Activated CD8-positive, alpha-beta T cell treated with anti-CD3 and anti-CD28 coated beads, Interleukin-2, amount 10 ng/mL, durations not matched to agents 7 days and 5 days (primary cell): ENCODE measurements at places on chromosomes 3 and 15. TPM values are rescaled to one million over a fixed set of nuclear protein-coding genes. Genes with fewer than 3 reads are reported as not detected.

- H3K27ac ChIP-seq, result peak overlapping the region; percentile 80
- DNase-seq, result no peak
- H3K4me3 ChIP-seq, result peak overlapping the region; percentile 28
- no peaks in the 10 kb centered on the region for H3K36me3 ChIP-seq
Measured at GRCh38 chr15:41892621-41893421, 1.0 kb downstream of the SPTBN5 start.

DNA sequence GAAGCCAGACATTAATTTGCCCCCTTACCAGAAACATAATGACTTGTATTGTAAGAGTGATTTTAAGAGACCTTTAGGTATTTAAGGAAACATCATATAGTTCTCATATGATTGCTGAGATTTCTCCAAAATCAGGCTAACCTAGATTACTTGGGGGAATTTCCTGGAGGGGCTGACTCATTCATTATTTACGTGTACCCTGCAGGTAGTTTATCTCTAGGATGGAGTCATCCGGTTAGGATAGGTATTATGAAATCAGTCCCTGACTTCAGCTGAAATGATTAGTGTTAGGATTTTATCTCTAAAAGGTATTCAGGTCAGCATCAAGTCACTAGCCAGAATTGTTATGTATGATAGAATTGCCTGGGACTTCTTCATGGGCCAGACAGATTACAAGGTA, 97.5 kb downstream of the TCF12 start:
- H3K36me3 ChIP-seq, result peaks cover under 1% of the 10 kb centered on the region
- no peaks in the 10 kb centered on the region for H3K4me1 ChIP-seq
- H3K27me3 ChIP-seq, result no peaks in the 10 kb centered on the region
- DNase-seq, result no peak
- no peak overlapping the region for H3K4me3 ChIP-seq

The PAQR5 gene
- not detected for total RNA-seq

The TICRR gene
- total RNA-seq, result 36.9 TPM

DNA sequence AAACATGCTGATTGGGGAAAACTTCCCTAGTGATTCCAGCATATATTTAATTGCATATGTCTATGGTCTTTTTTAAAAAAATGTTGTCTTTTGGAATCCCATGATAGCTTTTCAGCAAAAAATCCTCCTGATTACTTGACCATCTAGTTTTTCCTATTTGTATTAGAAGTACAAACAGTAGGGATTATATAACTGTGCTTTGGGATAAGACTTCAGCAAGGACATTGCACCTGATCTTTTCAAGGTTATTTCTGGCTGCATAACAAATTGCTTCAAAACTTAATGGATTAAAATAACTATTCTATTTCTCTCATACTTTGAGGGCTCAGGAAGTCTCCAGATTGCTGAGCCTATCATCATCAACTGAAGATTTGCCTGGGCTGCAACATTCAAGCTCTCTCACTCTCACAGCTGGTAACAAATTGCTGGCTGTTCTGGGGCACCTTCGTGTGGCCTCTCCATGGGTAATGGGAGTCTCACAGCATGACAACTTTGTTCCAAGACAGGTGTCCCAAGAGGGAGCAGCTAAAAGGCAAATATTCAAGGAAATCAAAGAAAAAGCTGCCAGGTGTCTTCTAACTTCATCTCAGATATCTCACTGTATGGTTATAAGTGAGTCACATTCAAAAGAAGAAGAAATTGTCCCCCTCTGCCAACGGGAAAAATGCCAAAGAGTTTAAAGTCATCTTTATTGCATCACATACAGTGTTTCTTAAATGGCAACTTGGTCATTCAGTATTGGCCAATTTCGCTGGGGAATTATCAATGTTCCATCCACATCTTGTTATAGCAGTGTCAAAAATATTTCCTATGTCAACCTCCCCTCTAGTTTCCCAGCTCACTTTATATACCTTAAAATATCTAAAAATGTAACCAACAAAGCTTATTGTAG, 644.5 kb upstream of the GRM7 start:
- H3K4me1 ChIP-seq, result no peaks in the 10 kb centered on the region
- no peaks in the 10 kb centered on the region for H3K36me3 ChIP-seq
- no peak overlapping the region for H3K4me3 ChIP-seq
- DNase-seq, result no peak

DNA sequence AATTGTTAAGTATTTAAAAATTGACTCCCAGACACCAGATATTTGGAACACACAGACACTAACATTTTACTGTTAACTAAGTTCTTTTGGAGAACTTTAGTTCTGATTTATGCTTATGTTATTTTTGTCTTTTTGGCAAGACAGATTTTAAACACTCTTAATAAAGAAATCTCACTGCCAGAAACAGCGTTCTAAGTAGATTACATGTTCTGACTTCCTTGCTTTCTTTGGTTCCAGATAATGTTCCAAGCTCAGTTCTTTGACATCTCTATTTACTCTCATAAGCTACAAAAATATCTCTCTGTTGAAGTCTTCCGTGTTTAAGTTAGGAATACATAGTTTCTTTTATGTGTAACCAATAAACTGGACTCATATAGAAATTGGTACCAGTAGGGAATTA, 1699.6 kb downstream of the OTOL1 start:
- H3K27me3 ChIP-seq, result no peaks in the 10 kb centered on the region
- no peak overlapping the region for H3K27ac ChIP-seq
- no peak for DNase-seq

The TF gene
- total RNA-seq, result 0.05 TPM

The FGD5 gene
- total RNA-seq, result 0.31 TPM

DNA sequence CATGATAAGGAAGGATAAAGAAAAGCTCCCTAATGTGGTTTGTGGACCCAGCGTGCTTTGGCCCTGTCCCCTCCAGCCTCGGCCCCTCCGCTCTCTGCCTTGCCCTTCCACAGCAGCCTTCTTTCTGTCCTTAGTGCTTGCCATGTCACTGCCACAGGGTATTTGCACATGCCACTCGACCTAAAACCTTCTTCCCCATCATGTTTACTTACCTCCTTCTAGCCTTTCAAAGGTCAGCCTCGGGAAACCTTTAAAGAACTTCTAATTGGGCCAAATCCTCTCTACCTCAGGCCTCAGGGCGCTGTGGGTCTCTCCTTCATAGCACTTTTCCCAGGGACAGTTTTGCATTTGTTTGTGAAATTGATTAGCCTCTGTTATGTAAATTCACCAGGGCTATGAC, 73.0 kb downstream of the SCN11A start:
- no peak for DNase-seq
- H3K4me3 ChIP-seq, result no peak overlapping the region
- H3K27me3 ChIP-seq, result peaks cover 5% of the 10 kb centered on the region
- H3K27ac ChIP-seq, result no peak overlapping the region
